ENCODE measurements at places on chromosomes 11 and 22.

GRCh38 chr11:44446996-44447771 lies 118.3 kb upstream of the CD82 start:
- no peak for DNase-seq
- H3K4me3 ChIP-seq, result no peak overlapping the region
- H3K27ac ChIP-seq, result no peak overlapping the region
- H3K4me1 ChIP-seq, result no peaks in the 10 kb centered on the region
- H3K36me3 ChIP-seq, result no peaks in the 10 kb centered on the region

GRCh38 chr11:44979543-44980399 lies 29.1 kb upstream of the TP53I11 start:
- H3K27ac ChIP-seq, result peak overlapping the region; percentile 2
- H3K4me3 ChIP-seq, result no peak overlapping the region
- no peaks in the 10 kb centered on the region for H3K36me3 ChIP-seq
- H3K27me3 ChIP-seq, result no peaks in the 10 kb centered on the region
- no peak for DNase-seq

GRCh38 chr22:45548991-45549761 lies 46.5 kb downstream of the FBLN1 start:
- H3K27me3 ChIP-seq, result peaks cover 4% of the 10 kb centered on the region
- DNase-seq, result no peak
- no peak overlapping the region for H3K4me3 ChIP-seq
- H3K4me1 ChIP-seq, result no peaks in the 10 kb centered on the region

GRCh38 chr11:103947546-103947919 lies 88.9 kb upstream of the DDI1 start:
- H3K27ac ChIP-seq, result no peak overlapping the region
- no peak for DNase-seq
- no peaks in the 10 kb centered on the region for H3K4me1 ChIP-seq
- H3K4me3 ChIP-seq, result no peak overlapping the region

- no peak for DNase-seq
- H3K27me3 ChIP-seq, result no peaks in the 10 kb centered on the region
- peaks cover 1% of the 10 kb centered on the region for H3K36me3 ChIP-seq
- H3K27ac ChIP-seq, result no peak overlapping the region
Observed at GRCh38 chr11:47329987-47330931, 22.2 kb downstream of the MYBPC3 start.

DNA sequence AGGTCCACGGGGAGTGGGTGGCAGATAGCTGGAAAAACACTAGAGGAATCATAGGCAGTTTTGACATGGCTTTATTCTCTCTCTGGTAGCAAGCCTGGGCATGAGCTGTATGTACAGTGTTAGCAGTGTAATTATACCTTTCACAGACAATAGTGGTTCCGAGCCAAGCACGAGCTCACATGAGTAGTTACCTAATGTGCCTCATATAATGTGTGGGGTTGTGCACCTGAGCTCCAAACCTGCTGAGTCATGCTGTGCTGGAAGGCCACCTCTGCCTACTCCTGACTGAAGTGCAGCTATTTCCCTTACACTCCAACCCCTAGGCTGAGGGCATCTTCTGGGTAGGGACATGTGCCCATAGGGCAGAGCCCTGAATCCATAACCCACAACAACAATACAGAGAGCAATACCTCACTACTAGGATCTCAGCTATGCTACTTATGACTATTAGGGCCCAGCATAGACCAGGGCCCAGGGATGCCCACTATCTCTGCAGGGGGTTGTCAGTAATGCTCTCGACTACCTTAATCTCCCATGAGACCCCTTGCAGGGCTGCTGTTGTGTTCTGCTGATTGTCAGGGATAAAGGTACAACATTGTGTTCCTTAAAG lies 432.1 kb downstream of the DYNC2H1 start:
- H3K27ac ChIP-seq, result no peak overlapping the region
- H3K36me3 ChIP-seq, result no peaks in the 10 kb centered on the region
- no peak for DNase-seq
- no peak overlapping the region for H3K4me3 ChIP-seq

GRCh38 chr11:2843551-2843950 lies 42.0 kb downstream of the CDKN1C start:
- no peak overlapping the region for H3K4me3 ChIP-seq
- H3K36me3 ChIP-seq, result no peaks in the 10 kb centered on the region
- H3K27me3 ChIP-seq, result no peaks in the 10 kb centered on the region
- no peaks in the 10 kb centered on the region for H3K4me1 ChIP-seq
- no peak overlapping the region for H3K27ac ChIP-seq

DNA sequence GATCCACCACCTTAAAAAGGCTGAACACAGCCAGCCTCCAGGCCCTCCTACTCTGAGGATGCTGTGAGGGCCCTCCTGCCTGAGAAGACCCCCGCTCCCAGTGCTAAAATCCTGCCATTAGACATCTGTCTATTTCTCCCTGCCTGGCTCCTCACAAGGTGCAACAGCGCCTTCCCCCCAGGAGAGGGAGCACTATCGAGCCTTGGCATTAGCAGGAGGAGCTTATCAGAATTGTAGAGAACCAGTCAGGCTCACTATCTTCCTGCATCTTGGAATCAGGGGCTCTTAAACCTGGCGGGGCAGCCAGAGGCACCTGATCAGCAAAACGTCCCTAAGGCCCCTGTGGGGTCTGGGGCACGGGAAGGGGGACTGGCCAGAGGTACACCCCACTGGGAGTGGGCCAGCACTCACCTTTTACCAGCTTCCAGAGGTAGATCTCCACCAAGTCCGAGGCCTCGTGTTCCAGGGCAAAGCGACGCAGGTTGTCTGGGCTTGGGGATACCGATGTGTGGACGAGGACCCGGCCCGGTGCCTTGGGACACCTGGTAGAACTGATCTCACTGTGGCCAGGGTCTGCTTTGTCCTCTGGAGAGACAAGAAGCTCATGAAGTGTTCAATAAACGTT lies 28.7 kb downstream of the CHRDL2 start:
- peak; percentile 75 for DNase-seq
- H3K27ac ChIP-seq, result no peak overlapping the region
- no peaks in the 10 kb centered on the region for H3K36me3 ChIP-seq
- H3K4me3 ChIP-seq, result no peak overlapping the region
- H3K27me3 ChIP-seq, result peaks cover 2% of the 10 kb centered on the region

- H3K27me3 ChIP-seq, result no peaks in the 10 kb centered on the region
- H3K27ac ChIP-seq, result no peak overlapping the region
- no peak overlapping the region for H3K4me3 ChIP-seq
- peaks cover 29% of the 10 kb centered on the region for H3K36me3 ChIP-seq
- DNase-seq, result no peak
- H3K4me1 ChIP-seq, result peaks cover 12% of the 10 kb centered on the region
Observed at GRCh38 chr11:67301313-67301921, 1.9 kb upstream of the SSH3 start.

- no peak overlapping the region for H3K27ac ChIP-seq
- no peak for DNase-seq
- no peak overlapping the region for H3K4me3 ChIP-seq
- H3K4me1 ChIP-seq, result peaks cover 31% of the 10 kb centered on the region
- no peaks in the 10 kb centered on the region for H3K27me3 ChIP-seq
- H3K36me3 ChIP-seq, result peaks cover 34% of the 10 kb centered on the region
Observed at GRCh38 chr11:65650547-65651338, 12.0 kb downstream of the RELA start.

- no peaks in the 10 kb centered on the region for H3K36me3 ChIP-seq
- H3K27me3 ChIP-seq, result peaks cover 18% of the 10 kb centered on the region
- no peak for DNase-seq
- H3K4me1 ChIP-seq, result no peaks in the 10 kb centered on the region
- no peak overlapping the region for H3K27ac ChIP-seq
Observed at GRCh38 chr11:59365232-59366018, 6.7 kb downstream of the OR5AN1 start.

- no peaks in the 10 kb centered on the region for H3K27me3 ChIP-seq
- no peak for DNase-seq
- H3K27ac ChIP-seq, result no peak overlapping the region
- H3K36me3 ChIP-seq, result peaks cover 17% of the 10 kb centered on the region
- peaks cover 10% of the 10 kb centered on the region for H3K4me1 ChIP-seq
- H3K4me3 ChIP-seq, result no peak overlapping the region
Observed at GRCh38 chr11:46370253-46370652, 11.2 kb upstream of the MDK start.

DNA sequence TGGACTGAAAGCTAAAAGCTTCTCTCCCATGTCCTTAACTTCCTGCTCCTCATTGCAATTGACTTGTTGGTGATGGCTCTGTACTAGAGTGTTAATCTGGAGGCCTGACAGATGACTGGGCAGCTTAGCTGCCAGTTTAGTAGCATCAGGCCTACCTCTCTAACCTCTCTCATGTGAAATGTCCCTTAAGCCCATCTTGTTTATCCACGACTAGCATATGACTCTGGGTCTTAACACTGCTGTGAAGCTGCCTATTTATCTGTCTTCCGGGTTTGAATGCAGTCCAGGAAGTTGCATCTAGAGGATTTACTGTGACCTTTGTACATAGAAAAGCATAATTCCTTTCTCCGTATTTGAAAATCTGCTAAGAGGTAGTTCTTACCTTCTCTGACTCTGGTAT lies 85.3 kb upstream of the HORMAD2 start:
- no peaks in the 10 kb centered on the region for H3K27me3 ChIP-seq
- no peak overlapping the region for H3K27ac ChIP-seq
- H3K4me1 ChIP-seq, result peaks cover 14% of the 10 kb centered on the region
- no peak overlapping the region for H3K4me3 ChIP-seq
- no peak for DNase-seq

- peaks cover 21% of the 10 kb centered on the region for H3K4me1 ChIP-seq
- no peaks in the 10 kb centered on the region for H3K27me3 ChIP-seq
- peak; percentile 26 for DNase-seq
- peaks cover 26% of the 10 kb centered on the region for H3K36me3 ChIP-seq
- H3K27ac ChIP-seq, result peak overlapping the region; percentile 75
Observed at GRCh38 chr11:62777389-62777788, 6.2 kb downstream of the TAF6L start.

DNA sequence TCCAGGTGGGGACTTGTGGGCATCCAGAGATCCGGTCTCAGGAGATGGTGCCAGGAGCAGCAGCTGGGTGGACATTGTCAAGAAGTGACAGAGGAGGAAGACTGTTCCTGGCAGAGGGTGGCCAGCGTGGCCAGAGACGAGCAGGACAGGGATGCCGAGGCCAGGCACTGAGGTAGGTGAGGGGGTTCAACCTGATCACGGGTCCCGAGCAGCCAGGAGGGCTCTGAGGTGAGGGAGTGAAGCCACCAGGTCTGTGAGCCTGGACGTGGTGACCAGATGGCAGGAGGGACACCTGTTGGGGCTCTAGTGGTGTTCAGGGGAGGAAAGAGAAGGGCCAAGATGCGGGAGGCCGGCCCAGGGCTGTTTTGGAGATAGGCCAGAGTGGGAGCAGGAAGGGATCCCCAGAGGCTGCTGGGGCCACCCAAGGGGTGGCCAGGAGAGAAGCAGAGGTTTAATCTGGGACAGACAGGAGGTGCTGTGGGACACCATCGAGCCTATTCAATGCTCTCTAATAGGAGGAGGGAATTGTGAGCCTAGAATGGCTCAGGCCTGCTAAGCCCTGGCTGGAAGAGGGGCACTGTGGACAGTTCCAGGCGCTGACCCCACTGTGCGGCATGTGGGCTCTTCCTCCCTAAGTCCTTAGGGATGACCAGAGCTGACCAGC lies 6.3 kb downstream of the PPM1F start:
- no peaks in the 10 kb centered on the region for H3K36me3 ChIP-seq
- H3K4me3 ChIP-seq, result no peak overlapping the region
- peaks cover 25% of the 10 kb centered on the region for H3K4me1 ChIP-seq
- H3K27ac ChIP-seq, result no peak overlapping the region

GRCh38 chr11:38680746-38681145 lies 2082.7 kb upstream of the RAG2 start:
- no peak overlapping the region for H3K27ac ChIP-seq
- H3K4me1 ChIP-seq, result no peaks in the 10 kb centered on the region
- no peaks in the 10 kb centered on the region for H3K27me3 ChIP-seq
- H3K4me3 ChIP-seq, result no peak overlapping the region
- DNase-seq, result no peak

DNA sequence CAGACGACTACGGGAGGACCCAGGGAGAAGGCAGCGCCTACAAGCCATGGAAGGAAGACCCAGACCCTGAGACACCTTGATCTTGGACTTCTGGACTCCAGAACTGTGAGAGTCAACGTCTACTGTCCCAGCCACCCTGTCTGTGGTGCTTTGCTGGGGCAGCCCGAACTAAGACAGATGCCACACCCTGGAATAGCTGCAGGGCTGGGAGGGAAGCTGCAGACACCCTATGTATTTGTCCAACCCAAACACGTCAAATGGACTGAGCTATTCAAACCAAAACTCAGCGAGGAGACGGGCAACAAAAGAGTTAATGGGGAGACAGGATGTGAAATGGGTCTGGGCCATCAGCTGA lies 169.3 kb downstream of the CTTN start:
- peaks cover 22% of the 10 kb centered on the region for H3K27me3 ChIP-seq
- no peak overlapping the region for H3K27ac ChIP-seq
- H3K36me3 ChIP-seq, result no peaks in the 10 kb centered on the region
- no peaks in the 10 kb centered on the region for H3K4me1 ChIP-seq
- no peak overlapping the region for H3K4me3 ChIP-seq

GRCh38 chr11:20669820-20670684 lies 666 bp downstream of the NELL1 start:
- H3K27ac ChIP-seq, result no peak overlapping the region
- H3K36me3 ChIP-seq, result no peaks in the 10 kb centered on the region
- H3K4me1 ChIP-seq, result peaks cover 5% of the 10 kb centered on the region
- DNase-seq, result no peak

GRCh38 chr11:117807482-117808327 lies 10.7 kb upstream of the DSCAML1 start:
- no peaks in the 10 kb centered on the region for H3K36me3 ChIP-seq
- peaks cover 3% of the 10 kb centered on the region for H3K27me3 ChIP-seq
- H3K4me3 ChIP-seq, result no peak overlapping the region
- H3K4me1 ChIP-seq, result peaks cover 15% of the 10 kb centered on the region

GRCh38 chr11:46537121-46537520 lies 56.7 kb downstream of the AMBRA1 start:
- H3K4me1 ChIP-seq, result peaks cover 18% of the 10 kb centered on the region
- H3K4me3 ChIP-seq, result no peak overlapping the region
- H3K27me3 ChIP-seq, result no peaks in the 10 kb centered on the region

DNA sequence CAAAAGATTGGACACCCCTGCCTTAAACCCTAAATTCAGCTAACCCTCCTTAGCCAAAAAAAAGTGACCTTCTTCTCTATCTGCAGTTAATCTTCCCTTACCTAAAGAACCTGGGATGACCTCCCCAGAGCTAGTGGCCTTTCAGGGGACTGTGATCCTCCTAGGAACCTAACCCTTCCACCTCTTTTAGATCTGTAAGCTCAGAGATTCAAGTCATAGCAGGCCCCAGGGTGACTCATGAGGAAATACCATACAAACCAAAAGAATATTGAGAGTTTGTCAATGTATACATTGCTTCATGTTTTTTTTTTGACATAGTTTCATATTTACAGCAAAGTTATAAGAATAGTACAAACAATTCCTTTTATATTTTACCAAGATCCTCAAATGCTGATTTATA lies 38.3 kb upstream of the CXCR5 start:
- no peaks in the 10 kb centered on the region for H3K36me3 ChIP-seq
- no peaks in the 10 kb centered on the region for H3K27me3 ChIP-seq
- peaks cover 47% of the 10 kb centered on the region for H3K4me1 ChIP-seq
- peak overlapping the region; percentile 5 for H3K4me3 ChIP-seq
